CD4-positive, alpha-beta T cell treated with Interleukin-15 for 1 hour (primary cell): ENCODE measurements at places on chromosomes 16 and 17.

GRCh38 chr16:24430954-24431760, 108.2 kb upstream of the RBBP6 start:
- DNase-seq: no peak

- no peak for DNase-seq
Measured at GRCh38 chr17:2179615-2180295, 123.8 kb downstream of the SMG6 start.

- DNase-seq: peak; percentile 75
Measured at GRCh38 chr17:48012151-48012520, 25.5 kb downstream of the COPZ2 start.

DNA sequence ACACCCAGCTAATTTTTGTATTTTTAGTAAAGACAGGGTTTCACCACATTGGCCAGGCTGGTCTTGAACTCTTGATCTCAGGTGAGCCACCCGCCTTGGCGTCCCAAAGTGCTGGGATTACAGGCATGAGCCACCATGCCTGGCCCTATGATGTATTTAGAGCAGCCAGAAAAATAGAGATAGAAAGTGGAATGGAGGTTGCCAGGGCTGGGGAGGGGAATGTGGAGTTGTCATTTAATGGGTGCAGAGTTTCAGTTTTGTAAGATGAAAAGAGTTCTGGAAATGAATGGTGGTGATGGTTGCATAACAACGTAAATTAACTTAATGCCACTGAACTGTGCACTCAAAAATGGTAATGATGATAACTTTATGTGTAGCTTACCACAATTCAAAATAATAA, 31.6 kb upstream of the NPTX1 start:
- DNase-seq: no peak

GRCh38 chr16:54405478-54405877, 118.9 kb upstream of the IRX3 start:
- no peak for DNase-seq

DNA sequence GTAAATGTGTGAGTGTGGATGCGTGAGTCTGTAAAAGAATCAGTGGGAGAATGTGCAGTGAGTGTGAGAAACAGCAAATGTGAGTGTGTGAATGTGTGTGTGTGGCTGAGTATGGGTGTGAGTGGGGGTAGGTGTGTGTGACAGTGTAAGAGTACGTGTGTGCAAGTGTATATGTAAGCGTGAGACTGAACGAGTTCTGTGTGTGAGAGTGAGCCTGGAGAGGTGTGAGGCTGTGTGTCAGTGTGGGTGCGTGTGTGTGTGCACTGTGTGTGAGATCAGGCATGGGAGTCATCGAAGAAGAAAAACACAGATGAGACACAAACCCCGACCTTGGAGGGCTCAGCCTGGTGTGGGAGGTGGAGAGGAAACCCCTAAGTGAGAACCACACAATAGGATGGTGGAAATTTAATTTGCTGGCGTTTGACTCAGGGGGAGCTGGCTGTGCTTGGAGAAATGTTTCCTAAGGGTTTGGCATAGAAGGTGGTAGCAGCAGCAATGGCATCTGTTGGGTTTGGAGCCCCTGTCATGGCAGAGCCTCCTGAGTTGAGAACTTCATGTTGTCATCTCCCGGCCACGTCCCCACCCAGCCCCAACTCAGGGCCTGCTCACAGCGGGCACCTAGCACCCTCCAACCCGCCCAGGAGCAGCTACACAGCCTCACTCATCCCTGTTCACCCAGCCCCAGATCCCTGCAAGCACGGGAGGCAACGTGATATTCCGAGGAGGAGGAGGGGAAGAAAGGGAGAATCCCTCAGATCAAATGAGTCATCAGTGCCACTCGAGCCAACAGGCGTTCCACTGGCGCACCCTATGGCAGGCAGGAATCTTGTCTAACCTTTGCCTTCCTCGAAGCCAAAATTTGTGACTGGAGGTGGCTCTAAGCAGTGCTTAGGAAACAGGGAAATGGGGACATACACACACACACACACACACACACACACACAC, 14.3 kb upstream of the NUBP1 start:
- DNase-seq: no peak

DNA sequence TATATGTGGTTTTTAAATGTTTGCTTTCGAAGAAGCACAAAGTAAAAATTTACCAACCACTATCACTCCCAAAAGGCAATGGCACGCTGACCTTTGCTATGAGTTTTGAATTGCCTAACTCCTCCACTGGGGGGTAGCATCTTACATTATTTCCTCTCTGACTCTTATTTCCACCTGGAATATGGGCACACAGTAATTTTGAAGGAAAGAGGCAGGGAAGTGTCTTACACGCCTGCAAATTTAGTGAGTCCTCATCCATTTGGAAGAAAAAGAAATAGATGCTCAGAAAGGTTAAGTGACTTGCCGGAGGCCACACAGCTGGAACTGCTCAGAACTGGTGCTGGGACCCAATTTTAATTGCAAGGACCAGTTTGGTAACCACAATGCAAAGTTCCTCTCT, 29.9 kb upstream of the IRX6 start:
- no peak for DNase-seq

DNA sequence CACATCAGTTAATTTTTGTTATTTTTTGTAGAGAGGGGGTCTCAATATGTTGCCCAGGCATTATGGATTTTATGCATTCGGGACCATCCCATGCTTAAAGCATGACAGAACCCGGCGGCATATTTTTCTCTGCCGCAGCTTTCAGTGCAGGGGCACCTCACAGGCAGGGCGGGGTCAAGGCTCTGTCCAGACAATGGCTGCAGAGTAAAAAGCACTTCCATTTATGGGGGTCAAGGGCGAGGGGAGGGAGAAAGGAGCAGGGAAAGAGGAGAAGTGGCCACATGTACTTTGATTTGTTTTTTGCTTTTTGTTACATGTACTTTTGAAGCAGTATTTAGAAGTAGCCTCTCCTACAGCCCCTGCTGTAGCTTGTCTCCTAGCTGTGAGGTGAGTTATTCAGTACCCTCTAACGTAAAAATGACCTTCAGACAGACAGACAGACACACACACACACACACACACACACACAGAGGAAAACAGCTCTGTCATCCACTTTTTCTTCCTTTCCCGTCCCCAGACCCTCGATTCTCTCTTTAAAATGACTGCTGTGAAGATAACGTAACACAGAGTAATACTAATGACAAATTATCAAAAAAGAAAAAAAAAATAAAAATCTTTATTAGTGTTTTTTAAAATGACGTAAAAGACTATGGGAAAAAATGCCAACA, 856 bp upstream of the SCPEP1 start:
- DNase-seq: no peak

DNA sequence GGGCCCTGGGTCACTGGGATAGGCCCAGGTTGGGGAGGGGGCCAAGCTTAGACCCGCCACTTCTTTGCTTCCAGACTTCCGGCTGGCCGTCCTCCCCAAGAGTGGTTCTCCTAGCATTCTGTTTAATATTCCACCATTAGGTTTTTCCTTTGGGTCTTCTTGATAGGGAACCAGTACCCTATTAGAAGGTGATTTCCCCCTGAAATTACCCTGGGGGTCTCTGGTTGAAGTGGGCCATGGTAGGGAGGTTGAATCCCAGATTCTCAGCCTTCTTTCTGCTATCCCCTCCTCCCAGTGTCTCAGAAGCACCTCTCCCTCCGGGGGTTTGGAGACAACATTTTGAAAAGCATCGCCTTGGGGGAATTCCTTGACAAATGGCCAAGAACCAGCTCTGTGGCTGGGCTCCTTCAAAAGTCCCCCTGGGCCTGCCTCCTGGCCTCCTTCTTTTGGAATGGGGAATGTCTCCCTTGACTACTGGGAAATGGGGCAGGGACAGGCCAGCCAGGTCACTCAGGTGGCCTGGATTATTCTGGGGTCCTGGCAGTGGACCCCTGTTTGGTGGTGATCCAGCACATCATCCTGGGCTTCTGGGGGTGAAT, 5.7 kb downstream of the LASP1 start:
- DNase-seq: no peak

- no peak for DNase-seq
Measured at GRCh38 chr17:18172531-18173278, 10.9 kb upstream of the ALKBH5 start.

DNA sequence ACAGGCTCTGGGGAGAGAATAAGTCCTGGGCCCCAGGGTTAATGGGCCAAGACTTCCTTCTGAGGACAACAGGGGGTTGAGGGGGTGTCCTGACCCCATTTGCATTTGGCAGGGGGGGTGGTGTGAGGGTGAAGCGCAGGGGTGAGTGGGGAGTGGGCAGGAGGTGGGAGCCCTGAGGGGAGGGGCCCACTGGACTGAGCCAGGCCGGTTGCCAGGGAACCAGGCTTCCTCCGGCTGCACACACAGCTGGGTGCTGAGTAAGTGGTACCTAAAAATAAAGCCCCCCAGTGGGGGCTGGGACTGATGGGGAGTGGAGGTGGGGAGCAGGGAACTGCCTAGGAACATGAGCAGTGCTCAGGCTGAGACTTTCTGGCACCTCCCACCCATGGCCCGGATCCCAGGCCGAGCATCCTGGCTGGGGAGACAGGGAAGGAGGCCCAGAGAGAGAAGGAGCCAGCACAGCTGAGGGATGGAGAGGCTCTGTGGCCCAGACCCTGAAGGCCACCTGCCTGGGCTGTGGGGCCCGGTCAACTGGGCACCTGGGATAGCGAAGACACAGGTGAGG, 7.5 kb upstream of the RASD1 start:
- DNase-seq: no peak

- no peak for DNase-seq
Measured at GRCh38 chr17:79685121-79685520, 45.6 kb upstream of the ENPP7 start.

DNA sequence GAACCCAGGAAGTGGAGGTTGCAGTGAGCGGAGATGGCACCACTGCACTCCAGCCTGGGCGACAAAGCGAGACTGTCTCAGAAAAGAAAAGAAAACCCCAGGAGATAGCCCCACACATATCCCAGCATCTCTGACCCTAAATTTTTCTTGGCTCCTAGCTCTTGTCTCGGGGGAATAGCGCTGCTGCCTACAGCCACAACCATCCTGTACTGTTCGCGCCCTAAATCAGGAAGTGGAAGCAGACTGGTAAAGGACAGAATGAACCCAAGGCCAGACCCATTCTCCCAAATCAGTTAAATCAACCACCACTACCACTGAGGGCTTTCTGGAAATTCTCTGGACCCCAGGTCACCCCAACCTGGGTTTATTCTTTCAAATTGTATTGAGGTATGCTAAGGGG, 1.7 kb downstream of the CTDNEP1 start:
- no peak for DNase-seq

- DNase-seq: no peak
Measured at GRCh38 chr17:75069783-75070182, 18.0 kb upstream of the SLC16A5 start.

GRCh38 chr16:3249451-3249850, 7.0 kb downstream of the MEFV start:
- no peak for DNase-seq

- DNase-seq: no peak
Measured at GRCh38 chr16:21642861-21643260, 9.5 kb downstream of the IGSF6 start.

DNA sequence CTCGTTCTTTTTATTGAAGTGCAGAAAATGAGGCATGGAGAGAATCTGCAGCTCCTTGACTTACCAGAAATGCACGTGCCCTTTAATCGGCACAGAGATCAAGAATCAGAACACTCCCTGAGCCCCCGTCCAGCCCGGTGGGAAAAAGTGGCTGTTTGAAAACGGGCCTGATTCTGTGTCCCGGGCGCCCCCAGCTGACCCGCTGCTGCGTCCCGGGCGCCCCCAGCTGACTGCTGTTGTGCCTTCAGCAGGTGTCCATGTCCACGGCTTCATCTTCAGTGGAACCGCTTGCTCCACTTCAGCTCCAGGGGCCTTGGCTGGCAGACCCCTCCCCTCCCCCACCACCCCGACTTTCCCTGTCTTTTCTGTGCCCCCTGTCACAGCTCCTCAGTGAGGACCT, 47.8 kb downstream of the FOXK2 start:
- no peak for DNase-seq

DNA sequence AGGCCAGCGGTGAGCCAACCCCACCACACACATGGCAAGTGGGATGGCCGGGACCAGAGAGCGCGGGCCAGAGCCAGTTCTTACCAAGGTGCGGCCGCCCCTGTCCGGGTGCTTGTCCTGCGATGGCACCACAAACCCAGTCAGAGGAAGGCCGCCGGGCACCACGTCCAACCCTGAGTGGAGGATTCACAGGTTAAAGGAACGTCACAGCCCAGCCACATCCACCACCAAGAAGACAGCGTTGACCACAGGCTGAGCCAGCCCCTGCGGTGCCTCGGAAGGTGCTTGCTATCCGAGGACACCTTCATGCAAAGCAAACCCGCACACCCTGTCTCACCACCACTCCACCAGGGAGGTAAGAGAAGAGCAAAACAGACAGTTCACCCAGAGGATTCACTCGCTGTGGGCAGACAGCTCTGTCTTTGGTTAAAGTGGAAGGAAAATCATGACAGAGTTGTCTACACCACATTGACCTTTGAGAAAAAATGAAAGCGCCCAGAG, 15.8 kb downstream of the SLX4 start:
- no peak for DNase-seq

GRCh38 chr17:74822939-74823367, 36.7 kb downstream of the GRIN2C start:
- DNase-seq: no peak

GRCh38 chr17:83071966-83072562, 7.3 kb upstream of the METRNL start:
- no peak for DNase-seq

DNA sequence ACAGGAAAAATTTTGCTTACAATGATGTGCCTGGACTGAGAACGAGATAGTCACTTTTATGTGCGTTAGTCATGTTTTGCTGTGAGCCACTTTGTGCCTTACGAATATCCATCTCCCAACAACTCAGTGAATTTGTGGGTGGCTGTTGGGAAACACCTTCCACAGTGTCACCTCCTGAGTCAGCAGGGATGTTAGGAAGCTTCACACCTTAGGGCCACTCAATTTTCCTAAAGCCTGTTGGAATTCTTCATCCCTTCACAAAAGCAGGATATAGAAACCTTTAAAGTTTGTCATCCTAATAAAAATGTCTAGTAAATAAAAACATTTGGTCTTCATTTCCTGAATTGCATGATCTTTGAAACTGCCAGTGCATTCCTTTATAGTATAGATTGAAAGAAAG, 4.3 kb upstream of the KRTAP3-1 start:
- no peak for DNase-seq

DNA sequence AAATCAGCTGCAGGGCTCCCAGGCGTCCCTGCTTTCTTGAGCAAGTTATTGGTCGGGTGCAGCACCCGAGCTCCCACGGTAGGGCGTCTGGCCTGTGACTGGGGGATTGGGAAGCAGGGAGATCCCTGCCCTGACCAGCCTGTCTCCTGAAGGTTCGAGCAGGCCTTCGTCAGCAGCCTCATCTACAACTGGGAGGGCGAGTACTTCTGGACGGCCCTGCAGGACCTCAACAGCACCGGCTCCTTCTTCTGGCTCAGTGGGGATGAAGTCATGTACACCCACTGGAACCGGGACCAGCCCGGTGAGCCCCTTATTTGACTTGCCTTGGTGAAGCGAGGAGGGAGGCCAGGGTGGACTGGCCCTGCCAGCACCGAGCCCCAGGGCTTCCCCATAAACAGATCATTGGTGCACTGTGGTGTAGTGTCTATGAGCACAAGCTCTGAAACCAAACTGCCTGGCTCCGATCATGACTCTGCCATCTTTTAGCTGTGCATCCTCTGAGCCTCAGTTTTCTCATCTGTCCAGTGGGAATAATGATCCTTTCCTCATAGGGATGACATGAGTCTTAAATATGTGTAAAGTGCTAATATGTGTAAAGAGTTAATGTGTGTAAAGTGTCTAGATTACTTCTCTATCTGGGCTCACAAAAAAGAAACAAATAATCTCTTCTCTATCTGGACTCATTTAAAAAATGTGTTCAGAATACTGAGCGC, 48.9 kb downstream of the MRC2 start:
- no peak for DNase-seq

GRCh38 chr16:61617219-61617783, 418.9 kb downstream of the CDH8 start:
- no peak for DNase-seq

- DNase-seq: no peak
Measured at GRCh38 chr16:50534958-50535357, 13.2 kb upstream of the NKD1 start.
